ENCODE measurements at places on chromosomes 2 and 18.

GRCh38 chr2:209911486-209911885 is 91.0 kb upstream of the RPE start:
- DNase-seq, result no peak

GRCh38 chr2:181828122-181828705 is 63.3 kb upstream of the ITPRID2 start:
- no peak for DNase-seq

- no peak for DNase-seq
These were observed 858 bp downstream of the POLR1B start for GRCh38 chr2:112542984-112543661.

GRCh38 chr18:79510046-79510685 is 114.4 kb downstream of the NFATC1 start:
- no peak for DNase-seq

DNA sequence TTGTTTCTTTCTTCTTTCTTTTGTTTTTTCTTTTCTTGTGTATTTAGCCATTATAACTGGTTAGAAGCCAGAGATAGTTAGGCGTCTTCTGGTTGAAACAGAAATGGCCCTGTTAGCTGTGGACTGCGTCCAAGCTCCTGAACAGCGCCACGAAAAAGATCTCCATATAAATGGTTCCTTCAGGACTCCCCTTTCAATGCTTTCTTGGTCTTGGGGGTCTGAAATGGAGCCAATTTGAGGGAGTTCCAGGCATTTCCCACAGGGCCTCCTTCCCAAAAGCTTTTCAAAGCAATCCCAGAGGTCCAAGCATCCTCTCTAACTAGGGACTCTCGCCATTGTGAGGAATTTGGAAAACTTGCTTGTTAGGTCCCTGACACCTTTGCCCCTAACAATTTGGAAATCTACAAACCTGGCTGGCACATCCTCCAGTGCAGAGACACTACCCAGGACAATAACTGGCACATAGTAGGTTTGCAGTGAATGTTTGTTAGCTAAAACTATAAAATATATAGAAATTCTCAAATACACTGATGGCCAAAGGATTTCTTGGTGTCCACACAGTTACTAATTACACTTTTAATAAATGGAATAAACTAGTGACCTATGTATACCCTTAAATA is 80.1 kb downstream of the MYCN start:
- no peak for DNase-seq

DNA sequence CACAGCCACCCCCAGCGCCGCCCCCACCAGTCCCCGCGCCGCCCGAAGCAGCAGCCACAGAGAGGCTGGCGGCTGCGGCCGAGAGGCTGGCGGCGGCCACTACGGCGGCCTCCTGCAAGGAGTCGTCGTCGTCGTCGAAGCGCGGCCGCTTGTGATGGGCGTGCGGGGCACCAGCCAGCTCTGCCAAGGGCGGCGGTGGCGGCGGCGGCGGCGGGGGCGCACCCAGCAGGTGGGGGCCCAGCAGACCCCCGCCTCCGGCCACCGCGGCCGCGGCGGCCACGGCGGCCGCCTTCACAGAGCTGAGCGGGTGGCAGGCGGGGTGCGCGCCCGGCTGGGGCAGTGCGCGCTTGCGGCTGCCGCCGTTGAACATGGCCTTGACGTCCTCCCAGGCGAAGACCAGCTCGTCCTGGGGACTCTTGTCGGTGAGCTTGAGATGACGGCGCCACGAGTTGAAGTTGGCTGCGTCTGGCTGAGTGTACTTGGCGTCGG is 3.3 kb downstream of the SKOR2 start:
- no peak for DNase-seq

GRCh38 chr2:30253873-30254684 is 22.7 kb downstream of the LBH start:
- DNase-seq, result no peak

- peak; percentile 35 for DNase-seq
These were observed 19.0 kb downstream of the INO80C start for GRCh38 chr18:35478520-35479435.

DNA sequence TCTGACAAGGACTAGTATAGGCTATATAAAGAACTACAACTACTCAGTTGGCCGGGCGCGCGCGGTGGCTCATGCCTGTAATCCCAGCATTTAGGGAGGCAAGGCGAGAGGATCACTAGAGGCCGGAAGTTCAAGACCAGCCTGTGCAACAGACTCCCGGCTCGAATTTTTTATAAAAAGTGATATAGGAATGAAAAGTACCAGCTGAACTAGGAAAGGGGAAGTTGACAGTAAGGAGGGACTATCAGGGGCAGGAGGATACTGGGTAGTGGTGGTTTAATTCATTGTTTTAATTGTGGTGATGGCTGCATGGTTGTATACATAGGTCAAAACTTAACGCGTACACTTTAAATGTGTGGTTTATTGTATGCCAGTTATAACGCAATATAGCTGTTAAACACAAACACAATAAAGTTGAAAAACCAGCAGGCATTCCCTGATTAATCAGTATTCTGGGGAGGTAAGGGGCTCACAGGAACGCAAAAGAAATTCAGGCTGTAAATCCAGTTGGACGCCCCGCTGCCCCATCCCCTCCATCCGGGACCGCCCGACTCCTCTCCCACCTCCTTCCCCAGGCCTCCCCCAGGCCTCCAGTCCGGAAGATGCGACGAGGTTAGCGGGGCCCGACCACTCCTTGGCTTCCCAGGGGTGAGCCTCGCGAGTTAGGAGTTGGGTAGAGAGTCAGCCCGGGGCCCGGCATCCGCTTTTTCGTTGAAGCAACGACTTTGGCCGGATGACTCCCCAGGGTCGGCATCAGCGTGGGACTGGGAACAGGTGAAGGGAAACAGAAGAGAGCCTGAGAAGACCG is 746 bp upstream of the POLR1B start:
- peak; percentile 39 for DNase-seq

GRCh38 chr2:98483257-98483861 is 38.7 kb downstream of the INPP4A start:
- peak; percentile 74 for DNase-seq

DNA sequence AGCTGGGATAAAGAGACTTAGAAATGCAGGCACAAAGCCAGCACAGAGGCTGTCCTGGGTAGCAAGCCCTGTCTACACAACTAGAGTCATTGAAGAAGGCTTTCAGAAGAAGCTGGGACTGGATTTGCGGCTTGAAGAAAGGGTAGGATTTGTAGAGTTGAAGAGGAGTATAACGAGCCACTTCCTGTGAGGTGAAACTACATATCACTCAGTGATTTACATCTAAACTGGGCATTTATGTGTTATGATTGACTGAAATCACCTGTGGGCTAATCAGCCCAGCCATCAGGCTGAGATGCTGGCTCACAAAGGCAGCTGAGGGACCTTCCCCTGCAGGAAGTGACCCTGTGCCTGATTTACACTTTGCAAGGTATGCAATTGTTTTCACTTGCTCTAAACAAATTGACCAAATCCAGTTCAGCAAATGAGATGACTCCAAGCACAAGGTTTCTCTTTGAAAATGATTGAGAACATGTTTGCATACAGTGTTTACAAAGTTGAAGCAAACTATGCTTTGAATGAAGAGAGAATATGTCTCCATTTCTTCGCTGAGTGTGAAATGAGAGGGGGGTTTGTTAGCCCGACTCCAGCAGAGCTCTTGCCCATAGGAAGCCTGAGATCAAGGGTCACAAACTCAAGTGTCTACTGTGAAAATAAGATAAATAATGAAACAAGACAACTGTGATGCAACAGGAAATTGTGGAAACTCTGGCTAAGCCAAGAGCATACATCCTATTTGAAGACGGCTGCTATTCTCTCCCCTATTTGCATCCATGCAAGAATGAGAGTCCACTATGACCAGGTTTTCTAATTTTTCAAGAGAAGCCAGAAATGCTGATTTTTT is 69.3 kb upstream of the HK2 start:
- DNase-seq, result no peak

DNA sequence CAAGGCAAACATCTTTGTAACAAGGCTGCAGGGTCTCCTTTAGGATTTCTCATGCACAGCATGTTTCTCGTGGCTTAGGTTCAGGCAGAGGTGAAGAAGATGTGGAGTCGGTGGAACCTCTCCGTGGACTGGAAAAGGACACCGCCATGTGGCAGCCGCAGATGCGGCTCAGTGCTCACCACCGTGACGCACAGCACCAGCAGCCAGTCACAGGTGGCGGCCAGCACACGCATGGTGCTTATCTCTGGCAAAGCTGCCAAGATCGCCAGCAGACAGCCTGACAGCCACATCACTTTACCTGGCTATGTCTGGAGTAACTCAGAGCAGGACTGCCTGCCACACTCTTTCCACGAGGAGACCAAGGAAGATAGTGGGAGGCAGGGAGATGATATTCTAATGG is 86.6 kb downstream of the PTH2R start:
- no peak for DNase-seq

GRCh38 chr18:10552226-10552625 is 26.4 kb downstream of the NAPG start:
- no peak for DNase-seq

DNA sequence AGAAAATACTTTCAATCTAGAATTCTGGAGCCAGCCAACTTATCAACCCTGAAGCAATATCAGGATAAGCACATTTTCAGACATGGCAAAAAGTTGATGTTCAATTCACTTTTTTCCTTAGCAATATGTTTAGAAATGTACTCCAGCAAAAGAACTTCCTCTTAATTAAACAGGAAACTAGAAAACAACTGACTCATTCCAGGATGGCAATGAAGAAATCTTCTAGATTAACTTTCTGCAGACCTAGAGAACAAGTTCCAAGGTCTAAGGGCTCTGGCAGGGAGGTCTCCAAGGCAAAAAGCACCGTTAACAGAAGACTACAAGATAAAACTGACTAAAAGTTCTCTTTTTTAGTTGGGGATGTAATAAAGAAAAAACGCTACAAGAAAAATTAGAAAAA is 69.2 kb upstream of the VWC2L start:
- no peak for DNase-seq

GRCh38 chr2:12341920-12342319 is 374.8 kb upstream of the TRIB2 start:
- DNase-seq, result no peak

GRCh38 chr2:54455131-54455562 is 980 bp upstream of the SPTBN1 start:
- DNase-seq, result no peak

DNA sequence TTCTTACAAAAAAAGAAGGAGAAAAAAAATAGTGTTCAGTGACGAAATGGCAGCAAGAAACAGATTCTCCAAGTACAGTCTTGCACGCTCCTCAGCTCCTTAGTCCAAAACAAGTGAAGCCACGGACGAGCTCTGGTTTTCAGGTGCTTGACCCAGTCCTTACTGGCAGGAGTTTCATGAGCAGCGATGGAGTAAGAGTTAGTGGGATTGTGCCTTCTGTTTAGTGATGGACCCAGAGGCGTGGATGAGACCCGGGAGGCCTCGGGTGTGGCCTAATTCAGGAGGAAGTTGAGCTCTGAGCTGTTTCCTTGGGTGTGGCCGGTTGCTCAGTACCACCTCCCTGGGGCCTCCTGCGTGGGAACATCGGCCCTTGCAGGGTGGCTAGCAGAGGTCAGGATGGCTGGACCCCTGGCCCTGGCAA is 52.0 kb downstream of the KIF5C start:
- DNase-seq, result peak; percentile 37

DNA sequence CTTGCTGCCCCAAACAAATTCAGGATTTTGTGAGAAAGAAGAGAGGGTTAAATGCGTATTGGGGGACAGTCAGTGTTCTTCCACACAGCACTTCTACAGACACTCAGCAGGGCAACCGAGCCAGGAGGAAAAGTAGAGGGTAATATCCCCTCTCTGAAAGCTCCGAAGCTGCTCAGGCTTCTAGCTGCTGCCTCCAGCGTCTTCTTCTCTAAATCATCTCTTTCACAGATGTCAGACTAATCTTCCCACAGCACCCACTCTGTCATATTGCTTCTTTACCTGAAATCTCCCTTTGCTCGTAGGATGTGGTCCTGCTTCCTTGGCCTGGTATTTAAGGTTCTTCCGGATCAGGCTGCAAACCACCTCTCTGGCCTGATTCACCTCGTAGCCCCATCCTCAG is 117.6 kb upstream of the HAAO start:
- no peak for DNase-seq

- no peak for DNase-seq
These were observed 177.0 kb upstream of the SLC35G4 start for GRCh38 chr18:11432360-11432811.

DNA sequence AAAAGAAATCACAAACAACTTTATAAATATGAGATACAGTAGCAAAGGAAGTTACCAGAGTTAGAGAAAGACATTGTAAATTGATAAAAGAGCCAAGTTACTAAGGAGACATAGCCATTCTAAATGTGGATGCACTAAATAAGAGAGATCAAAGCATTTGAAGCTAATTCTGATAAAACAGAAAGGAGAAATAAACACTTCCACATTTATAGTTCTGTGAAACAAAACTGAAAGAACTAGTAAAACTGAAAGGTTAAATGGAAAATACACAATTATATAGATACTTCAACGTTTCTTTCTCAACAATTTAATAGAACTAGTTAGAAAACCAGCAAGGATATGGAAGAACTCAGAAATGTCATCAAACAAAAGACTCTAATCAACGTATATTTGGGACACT is 309.0 kb upstream of the CDH2 start:
- DNase-seq, result peak; percentile 7

GRCh38 chr2:47842846-47843245 is 59.9 kb downstream of the MSH6 start:
- DNase-seq, result no peak

GRCh38 chr2:174191342-174192074 is 56.8 kb downstream of the OLA1 start:
- DNase-seq, result no peak

GRCh38 chr2:240247868-240248720 is 107.6 kb upstream of the OTOS start:
- DNase-seq, result no peak

- no peak for DNase-seq
These were observed 58.8 kb upstream of the NOL4 start for GRCh38 chr18:34283506-34283905.

GRCh38 chr2:224284134-224284946 is 117.6 kb downstream of the FAM124B start:
- DNase-seq, result peak; percentile 29

DNA sequence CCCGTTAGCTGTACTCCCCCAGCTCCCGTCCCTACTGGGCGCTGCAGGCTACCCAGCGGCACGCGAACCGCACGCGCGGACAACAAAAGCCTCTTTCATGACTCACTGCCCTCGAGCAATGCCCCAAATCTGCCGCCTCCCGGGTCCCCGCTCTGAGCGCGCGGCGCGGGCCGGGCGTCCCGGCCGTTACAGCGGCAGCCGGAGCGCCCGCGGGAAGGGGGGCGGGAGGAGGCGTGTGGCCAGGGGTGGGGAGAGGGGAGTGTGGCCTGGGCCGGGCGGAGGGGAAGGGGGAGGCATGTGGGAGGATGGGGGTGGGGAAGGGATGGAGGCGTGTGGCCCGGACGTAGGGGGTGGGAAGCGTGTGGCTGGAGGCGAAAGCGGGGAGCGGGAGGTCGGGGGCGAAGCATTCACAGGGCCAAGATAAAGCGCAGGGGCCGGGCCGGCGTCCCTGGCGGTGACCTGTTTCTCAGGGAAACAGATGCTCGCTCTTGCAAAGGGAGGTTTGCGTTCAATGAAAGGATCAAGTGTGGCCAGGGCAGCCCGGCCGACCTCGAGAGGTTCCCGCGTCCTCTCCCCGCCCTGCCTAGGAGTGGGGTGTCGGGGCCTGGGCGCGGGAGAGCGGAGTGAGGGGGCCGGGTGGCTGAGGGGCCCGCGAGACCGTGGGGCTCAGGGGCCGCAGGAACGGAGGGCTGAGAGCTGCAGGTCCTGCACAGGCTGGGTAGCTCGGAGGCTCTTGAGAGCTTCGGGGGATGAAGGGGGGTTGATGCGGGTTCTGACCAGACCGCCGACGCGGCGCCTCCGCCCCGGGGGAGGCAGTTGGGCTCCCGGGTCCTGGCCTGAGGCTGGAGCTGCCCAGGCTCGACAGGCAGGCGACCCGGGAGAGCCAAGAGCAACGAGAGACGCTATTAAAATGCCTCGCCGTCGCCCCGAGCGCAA is 3.5 kb upstream of the NEUROD1 start:
- peak; percentile 39 for DNase-seq
